ENCODE measurements at places on chromosomes 6 and 20. TPM values are rescaled to one million over a fixed set of nuclear protein-coding genes. Genes with fewer than 3 reads are reported as not detected.
A peak's percentile ranks its signal among the peaks of the same experiment; 100 is the strongest.

Gene EPB41L1
- 38.1 TPM for total RNA-seq

DNA sequence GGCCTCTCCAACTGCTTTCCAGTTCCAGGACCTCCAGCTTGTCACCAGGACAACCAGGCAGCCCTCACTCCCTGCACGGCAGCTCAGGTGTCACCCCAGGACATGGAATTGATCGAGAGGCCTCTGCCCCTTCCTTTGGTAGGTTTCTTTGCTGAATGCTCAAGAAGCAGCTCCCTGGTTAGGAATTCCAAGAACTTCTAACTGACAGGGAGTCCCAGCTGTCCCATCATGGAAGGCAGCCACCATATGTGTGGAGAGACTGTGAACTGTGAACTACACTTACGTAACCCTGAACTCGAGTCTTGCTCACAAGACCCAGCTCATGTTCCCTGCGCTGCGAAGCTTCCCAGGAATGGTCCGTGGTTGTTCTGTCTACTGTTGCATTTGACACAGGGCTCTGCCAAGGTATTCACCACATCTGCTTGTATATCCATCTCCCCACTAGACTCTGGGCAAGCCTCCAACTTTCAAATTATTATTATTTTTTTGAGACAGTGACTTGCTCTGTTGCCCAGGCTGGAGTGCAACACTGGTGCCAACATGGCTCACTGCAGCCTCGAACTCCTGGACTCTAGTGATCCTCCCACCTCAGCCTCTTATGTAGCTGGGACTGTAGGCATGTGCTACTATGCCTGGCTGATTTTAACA, 35.7 kb downstream of the MGME1 start:
- no peak for DNase-seq

DNA sequence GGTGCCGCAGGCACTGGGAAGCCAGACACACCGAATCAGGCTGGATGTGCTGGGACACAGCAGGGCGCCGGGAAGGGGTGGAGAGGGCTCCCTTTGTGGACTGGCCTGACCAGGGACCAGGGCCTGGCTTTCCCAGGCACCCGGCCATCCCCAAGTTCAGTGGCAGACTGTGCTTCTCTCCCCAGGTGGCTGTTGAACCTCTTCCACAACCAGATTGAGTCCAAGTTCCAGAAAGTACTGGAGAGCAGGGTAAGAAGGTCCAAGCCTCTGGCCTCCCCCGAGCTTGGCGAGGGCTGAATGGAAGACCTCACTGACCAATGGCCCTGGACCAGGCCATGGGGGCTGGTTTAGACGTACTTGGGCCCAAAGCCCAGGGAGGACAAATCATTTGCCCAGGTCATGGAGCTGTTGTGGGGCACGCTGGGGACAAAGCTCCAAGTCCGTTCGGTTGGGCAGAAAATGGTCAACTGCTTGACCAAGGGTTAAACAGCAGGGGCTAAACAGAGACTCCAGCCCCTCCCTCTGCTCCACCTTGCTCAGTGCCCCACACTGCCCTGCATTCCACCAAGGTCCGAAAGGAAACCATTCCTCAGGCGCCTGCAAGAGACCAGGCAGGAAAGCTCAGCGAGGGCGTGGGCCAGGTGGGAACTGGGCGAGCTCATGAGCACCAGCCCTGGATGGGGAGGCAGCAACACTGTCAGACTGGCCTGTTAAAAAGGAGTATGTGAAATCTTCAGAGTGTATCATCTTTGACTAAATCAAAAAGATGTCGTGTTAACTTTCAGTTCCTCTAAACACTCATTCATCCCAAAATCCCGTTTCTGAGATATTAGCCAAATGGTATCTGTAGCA, 9.1 kb downstream of the LBP start:
- DNase-seq, result peak; percentile 38

DNA sequence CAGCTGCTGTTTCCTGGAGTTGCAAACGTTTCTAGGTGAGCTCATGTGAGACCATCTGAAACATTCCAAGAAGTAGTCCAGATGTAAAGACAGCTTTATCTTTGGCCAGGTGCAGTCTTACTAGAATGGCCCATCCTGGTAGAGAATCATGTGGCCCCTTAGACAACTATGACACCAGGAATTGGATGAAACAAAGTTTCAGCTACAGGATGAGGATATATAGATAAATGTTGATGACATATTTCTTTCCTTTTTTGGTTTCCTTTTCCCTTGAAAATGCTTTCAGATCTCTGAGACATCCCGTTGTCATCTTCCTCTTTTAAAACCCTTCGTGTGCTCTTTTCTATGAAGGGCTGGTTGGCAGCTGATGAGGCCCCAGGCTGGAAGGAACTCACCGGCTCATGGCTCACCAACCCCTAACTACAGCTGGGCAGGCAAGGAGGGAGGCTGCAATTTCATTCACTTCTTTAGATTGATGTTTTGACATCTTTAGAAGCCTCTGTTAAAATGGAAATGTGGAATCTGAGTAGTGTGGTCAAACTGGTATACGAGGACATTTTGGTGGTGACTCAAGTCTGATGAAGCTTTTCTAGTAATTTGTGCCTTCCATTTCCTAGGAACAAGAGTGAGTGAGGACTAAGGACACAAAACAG, 167.9 kb upstream of the TNFAIP3 start:
- no peak for DNase-seq

DNA sequence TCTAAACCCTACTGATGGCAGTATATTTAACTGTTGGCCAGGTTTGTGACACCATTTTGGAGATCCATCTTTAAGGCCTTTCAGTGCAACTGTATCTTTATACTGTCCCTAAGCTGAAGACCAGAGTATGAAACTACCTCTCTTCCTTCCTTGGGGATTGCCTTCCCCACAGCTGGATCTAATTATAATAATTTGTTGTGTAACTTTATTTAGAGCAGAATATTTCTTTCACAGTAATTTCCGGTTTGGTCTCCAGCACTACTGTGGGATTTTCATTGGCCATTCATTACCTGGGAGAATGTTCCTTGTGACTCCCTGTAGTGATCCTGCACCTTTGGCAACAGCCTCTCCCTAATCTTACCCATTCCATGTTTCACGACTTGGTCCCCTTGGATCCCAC, 75.2 kb downstream of the AKAP7 start:
- DNase-seq, result no peak

DNA sequence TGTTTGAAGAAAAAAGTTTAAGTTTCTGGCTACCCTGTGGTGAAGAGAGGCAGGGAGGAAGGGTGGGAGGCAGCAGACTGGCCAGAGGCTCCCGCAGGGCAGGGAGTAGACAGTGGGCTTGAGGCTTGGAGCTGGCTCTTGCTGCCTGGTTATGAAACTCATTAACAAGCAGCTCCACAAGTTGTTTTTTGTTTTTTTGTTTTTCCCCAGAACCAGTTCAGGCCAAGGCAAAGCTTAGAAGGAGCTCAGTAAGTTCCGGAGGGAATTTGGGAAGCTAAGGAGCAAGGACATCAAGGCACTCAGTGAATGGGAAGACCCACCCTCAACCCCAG, 4.0 kb downstream of the DLL1 start:
- no peak for DNase-seq

- no peak for DNase-seq
These were observed 116.8 kb upstream of the BACH2 start for GRCh38 chr6:90413396-90413795.
